ENCODE measurements at places on chromosomes 7 and 10.

GRCh38 chr7:3695602-3696001 is 394.6 kb downstream of the SDK1 start:
- DNase-seq = no peak

DNA sequence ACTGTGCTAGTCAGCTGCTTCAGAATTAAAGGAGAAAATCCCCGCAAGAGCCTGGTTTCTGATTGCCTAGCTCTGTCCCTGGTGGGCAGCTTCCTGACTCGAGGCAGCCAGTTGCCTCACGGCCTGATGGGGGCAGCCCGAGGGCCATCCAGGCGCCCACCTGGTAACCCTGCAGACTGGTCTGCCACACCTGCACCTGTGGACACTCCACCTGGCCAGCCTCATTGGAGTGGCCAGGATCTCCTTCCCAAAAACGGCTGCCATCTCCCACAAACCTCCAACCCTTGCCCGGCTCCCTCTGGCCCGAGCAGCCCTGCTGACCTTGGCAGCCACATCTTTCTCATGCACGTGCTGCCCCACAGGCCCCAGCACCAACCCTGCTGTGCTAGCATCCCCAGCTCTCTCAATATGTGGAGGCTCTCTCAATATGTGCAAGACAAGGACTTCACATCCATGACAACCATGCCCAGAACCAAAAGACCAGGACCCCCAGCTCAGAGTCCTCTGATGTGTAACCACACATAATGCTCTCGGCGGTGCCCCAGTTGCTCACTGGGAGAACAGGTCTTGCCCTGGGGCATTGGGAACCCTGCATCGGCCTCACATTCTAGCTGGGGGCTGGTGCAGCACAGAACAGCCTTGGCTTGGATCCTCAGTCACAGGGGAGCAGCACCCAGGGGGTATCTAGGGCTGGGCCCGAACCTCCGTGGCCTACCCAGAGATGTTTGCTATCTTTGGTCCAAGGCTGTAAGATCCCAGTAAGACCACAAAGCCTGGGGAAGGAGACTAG is 14.6 kb downstream of the DRGX start:
- no peak for DNase-seq

GRCh38 chr7:90919816-90920215 is 323.7 kb downstream of the CDK14 start:
- DNase-seq = no peak

GRCh38 chr10:70405037-70405824 is 1.3 kb downstream of the EIF4EBP2 start:
- DNase-seq = peak; percentile 94

DNA sequence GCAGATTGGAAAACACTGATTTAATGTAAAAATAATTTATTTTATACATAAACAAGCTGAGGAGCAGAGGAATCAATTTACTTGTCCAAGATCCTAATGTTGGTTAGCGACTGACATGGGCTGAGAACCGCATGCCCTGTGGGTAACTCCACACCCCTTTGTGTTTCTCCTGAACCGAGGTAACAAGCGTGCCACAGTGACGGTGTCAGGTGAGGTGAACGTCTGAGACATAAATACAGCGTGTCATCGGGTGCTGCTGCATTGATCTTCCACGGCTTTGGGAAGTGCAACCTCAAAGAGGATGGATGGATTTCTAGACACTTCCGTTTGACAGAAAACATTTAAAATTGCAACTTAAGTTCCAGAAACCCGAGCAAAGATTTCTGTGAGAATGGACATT is 386.8 kb upstream of the ADARB2 start:
- DNase-seq = no peak

- DNase-seq = peak; percentile 73
These were observed 175.1 kb downstream of the SEPTIN7 start for GRCh38 chr7:35975851-35976454.

GRCh38 chr7:42672339-42672999 is 239.4 kb downstream of the C7orf25 start:
- DNase-seq = peak; percentile 11

DNA sequence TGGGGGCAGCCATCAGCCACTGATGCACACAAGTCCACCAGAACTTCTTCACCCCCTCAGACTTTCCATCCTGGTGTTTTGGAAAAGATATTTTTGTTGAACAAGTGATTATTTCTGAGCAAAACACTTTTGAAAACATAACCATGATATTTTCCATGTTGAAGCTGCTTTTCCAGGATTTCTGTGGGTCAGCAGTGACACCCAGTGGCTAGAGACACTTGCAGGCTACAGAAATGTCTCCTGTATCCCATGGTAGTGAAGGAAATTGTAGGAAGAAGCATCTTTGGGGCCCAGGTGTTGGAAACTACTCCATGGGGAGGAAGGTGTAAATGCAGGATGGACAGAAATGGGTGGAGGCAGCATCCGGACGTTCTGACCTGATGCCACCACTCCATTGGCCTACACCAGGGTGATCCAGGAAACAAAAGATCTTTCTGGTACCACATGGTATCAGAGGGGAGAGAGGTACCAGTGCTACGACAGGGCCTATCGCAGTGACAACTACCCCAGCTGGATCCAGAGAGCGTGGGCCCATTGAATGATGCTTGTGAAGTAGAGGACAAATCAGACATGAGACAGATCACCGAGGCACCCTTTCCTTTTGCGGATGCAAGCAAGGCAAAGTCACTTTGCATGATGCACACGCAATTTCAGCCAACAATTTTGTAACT is 111.7 kb upstream of the COBL start:
- no peak for DNase-seq

GRCh38 chr7:31002256-31002655 is 38.5 kb downstream of the GHRHR start:
- DNase-seq = peak; percentile 44

DNA sequence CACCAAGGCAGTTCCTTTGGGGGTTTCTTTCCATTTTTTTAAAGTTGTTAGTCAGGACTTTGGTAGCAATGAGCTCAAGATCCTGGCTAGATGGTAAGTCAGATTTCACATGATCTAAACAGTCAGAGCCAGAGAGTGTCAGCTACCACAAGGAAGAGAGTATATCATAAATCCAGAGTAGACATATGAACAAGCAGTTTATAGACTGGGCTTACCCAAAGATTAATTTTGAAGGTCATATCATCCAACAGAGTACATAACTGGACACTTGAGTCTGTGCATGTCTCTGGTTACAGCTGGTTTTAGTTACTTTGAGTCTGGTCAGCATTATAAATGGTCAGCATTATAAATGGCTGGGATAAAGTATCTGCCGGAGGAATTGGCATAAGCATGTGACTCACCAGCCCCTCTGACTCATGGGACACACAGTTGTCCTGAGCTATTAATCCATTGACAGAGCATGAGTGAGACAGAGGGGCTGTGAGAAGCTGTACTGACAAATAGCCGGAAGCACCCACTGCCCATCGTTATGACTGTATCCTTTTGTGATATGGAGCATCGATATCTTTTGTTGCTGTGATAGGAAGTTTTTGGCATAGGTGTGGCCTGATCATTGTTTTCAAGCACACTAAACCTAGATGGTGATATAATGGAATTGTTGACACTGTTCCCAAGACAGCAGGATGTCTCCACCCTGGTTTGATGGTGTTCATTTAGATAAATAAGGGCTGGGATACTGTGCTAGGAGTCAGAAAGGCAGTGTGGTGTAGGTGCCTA is 19.3 kb downstream of the PPP1R3C start:
- peak; percentile 99 for DNase-seq

DNA sequence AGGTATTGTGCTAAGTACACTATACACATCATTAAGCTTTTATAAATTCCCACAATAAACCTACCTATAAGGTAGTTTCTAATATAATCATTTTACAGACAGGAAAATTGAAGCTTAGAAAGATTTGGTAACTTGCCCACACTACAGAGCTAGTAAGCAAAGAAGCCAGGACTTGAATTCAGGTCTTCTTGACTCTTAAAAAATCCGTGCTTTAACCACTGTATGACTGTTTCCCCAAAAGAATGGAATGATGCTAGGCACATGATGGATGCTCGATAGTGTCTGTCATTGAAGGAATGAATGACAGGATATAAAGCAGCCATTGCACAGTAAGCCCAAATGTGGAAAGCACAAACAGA is 26.6 kb downstream of the ZNF800 start:
- no peak for DNase-seq

GRCh38 chr10:104246976-104247375 is 7.7 kb upstream of the GSTO1 start:
- peak; percentile 20 for DNase-seq

DNA sequence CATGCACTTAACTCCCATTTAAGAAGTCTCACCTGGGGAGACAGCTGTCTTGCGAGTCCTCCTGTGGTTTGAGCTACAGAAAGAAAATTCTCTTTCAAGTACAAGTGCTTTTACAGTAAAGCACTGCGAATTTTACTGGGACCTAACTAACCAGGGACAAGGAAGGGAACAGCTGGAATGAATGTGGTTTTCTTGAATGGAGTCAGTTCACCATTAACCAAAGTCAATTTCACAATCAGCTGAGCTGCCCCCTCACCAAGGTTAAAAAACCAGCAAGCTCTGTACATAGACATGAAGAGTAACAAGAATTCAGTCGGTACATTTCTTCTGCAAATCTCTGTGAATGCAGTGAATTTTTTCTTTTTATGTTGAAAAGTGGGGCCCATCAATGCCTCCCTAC is 56.3 kb downstream of the GFRA1 start:
- no peak for DNase-seq

GRCh38 chr10:129854796-129855705 is 109.0 kb downstream of the EBF3 start:
- DNase-seq = no peak

GRCh38 chr10:64116707-64117106 is 595.5 kb downstream of the REEP3 start:
- no peak for DNase-seq

- no peak for DNase-seq
These were observed 2.3 kb downstream of the DMTF1 start for GRCh38 chr7:87154569-87154968.

GRCh38 chr7:2666588-2667250 is 21.3 kb upstream of the AMZ1 start:
- no peak for DNase-seq

Measured in fibroblast of upper back skin (primary cell).